ENCODE measurements at places on chromosomes 3 and 15. TPM values are rescaled to one million over a fixed set of nuclear protein-coding genes. Genes with fewer than 3 reads are reported as not detected.

The KCNMB3 gene
- 0.47 TPM for total RNA-seq

The LDHAL6B gene
- total RNA-seq: not detected

DNA sequence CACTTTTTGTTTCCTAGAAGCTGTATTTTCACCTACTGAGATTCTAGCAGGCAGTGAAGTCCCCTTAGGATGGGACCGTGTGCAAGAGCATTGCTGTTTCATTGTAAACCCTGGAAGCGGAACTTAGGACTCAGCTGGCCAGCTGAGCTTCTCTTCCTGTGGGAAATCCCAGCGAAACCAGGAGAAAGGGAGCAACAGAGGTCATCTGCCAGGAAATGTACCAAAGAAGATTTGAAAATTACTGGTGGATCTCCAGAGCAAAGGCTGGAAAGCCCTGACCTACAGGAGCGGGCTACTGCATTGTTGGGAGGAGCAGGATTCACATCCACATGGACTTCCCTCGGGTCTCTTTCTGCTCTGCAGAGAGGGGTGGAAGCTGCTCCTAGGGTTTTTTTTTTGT lies 7.6 kb upstream of the ADPRH start:
- DNase-seq: no peak

GRCh38 chr3:43902415-43902814 lies 211.7 kb downstream of the ABHD5 start:
- DNase-seq: no peak

DNA sequence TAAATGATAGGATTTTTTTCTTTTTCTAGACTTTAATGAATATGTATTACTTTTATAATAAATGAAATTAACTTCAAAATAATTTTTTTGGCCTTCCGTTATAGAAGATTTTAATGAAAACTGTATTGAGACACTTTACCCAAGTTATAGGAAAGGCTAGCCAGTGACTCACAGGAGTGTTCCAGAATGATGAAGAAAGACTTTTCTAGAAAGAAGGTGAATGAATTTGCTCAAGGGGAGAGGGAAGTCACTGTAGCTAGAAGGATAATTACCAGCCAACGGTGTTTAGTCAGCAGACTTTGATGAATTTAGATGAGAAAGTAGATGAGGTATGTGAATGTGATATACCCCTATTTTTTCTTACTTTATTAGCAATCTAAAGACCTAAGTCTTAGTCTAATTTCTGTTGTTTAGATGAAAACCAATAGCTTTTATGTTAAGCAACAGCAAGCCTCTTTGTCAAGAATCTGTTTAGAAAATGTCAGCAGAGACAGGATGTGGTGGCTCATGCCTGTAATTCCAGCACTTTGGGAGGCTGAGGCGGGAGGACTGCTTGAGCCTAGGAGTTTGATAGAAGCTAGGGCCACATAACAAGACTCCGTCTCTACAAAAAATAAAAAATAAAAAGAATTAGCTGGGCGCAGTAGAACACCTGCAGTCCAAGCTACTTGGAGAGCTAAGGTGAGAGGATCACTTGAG lies 3.2 kb downstream of the ALAS1 start:
- DNase-seq: no peak

DNA sequence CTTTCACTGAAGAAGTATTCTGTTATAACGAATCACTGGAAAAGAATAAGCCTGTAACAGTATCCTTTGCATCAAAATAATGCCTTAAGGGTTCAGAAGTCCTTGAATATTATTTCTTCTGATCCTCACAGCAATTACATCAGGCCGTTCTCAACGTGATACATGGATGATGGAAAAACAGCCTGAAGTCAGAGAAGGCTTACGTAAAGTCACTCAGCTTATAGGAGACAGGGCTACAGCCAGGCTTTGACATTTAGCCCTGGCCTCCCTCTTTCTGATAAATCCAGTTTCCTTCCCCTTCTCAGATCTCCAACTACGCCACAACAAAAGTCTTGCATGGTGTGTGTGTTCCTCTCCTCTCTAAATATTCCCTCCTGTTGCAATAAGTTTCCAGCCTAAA lies 131.9 kb downstream of the ANO10 start:
- no peak for DNase-seq
